ENCODE measurements at places on chromosomes 2 and 18.

GRCh38 chr18:13372531-13372951 is 154.0 kb downstream of the LDLRAD4 start:
- DNase-seq: no peak

DNA sequence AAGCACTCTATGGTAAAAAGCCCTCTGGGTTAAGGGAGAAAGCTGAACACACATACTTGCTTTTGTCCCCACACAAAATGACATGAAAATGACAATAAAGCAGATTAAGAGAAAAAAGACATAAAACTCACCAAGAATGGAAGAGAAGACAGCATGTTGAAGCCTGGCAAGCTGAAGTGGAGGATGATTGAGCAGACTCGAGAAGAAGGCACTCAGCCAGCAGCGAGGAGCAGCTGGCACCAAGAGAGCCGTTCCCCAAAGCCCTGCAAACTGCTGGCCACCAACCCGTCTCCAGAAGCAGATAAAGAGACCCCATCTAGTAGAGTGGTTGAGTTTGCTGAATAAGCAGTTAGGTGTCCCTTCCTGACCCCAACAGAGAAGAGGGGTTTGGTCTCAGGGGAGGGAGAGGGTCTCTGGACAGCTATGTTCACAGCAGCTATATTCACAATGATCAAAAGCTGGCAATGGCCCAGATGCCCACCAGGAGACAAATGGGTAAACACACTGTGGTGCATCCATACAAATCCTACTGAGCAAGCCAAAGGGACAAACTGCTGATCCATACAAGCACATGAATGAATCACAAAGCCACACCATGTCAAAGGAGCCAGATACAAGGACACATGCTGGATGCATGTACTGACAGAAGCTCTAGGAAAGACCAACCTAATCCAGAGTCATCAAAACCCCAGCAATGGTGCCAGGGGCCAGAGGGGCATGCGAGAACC is 36.9 kb downstream of the FAM168B start:
- DNase-seq: no peak

DNA sequence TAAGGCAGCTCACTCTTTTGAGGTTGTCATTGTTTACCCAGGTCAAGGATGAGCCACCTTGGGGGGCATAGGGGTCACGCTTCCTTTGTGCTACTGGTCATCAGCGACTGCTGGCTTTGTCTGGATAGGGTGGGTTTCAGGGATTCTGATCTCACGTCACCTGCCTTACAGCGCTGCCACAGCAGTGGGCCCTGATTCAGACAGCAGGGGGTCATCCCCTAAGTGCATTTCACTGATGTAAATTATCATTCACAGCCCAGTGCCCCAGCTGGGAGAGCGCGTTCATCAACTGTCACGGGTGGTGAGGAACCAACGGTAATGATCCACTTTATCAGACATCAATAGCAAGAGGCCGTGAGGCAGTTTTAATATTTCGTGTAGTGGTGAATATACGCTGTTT is 291.2 kb downstream of the NEDD4L start:
- DNase-seq: no peak

DNA sequence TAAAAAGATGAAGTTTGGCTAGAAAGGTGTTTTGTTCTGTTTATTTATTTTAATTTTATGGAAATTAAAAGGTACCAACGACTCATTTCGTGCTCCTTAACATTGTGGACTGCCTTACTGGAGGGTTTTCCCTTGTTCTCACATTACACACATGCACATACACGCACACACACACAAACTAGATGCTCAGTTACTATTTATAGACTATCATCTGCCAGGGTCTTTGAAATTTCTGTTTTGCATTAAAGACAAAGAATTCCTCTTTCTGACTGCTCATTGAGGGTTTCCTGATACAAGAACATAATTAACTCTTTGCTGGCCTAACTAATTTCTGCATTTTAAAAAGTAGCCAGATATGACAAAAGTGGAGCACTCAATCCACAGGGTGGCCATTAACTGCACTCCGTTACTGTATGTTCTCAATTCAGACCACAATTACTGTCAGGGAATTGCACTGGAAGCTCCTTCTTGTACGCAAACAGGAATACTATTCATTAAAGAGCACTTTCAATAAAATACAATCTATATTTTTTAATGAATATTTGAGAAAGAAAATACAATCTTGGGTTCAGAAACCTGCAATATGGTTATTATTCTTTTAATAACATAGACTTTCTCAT is 366.9 kb upstream of the GALNT5 start:
- no peak for DNase-seq

DNA sequence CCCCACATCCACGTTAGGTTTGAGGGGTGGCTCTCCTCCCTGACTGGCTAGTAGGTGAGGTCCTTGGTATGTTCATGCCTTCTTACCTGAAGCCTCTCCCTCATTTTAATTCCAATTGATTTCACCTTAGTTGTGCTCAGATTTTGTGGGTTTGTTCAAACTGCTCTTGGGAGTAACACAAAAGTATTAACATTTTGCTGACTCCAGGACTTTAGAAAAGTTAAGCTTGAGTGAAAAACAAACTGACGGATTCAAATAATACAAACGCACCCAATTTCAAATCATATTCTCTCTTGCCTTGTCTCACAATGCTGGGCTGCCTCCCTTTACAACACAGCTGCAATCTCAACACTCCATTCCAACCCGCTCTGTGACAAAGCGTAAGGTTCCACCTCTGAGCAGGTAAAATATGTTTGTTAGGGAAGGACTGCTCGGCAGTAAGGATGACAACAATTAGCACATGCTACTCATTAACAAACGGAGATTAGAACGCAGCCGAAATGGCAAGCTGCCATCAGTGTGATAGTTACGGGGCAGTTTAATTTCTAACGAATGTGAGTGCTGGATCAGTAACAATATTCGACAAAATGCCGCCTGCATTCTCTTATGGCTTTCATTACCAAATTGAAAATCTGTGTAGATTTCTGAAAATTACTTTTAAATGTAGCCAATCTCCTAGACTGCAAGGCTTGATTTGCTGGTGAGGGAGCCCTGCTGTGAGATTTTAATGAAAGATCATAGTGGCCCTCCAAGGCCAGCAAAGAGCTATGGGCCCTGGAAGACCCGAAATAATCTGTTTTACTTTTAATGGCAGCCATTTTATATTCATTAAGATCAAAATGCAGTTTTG is 730.6 kb upstream of the FANCL start:
- DNase-seq: no peak

DNA sequence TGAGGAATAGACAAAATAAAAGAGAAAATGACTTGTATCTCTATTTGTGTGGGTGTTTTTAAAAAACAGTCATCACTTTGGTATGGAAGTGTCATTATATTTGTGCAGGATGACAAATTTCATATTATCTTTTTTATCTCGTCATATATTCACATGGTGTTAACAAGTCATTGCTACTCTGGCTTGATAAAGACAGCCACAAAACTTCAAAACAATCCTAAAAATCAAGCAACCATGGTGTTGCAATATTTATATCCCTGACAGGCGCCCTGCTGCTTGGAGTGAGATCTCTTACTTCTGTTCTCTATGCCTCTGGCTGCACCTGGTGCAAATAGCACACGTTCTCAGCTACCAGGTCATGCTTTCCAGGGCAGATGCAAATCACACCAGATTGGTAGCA is 278.0 kb upstream of the EPHA4 start:
- DNase-seq: no peak

DNA sequence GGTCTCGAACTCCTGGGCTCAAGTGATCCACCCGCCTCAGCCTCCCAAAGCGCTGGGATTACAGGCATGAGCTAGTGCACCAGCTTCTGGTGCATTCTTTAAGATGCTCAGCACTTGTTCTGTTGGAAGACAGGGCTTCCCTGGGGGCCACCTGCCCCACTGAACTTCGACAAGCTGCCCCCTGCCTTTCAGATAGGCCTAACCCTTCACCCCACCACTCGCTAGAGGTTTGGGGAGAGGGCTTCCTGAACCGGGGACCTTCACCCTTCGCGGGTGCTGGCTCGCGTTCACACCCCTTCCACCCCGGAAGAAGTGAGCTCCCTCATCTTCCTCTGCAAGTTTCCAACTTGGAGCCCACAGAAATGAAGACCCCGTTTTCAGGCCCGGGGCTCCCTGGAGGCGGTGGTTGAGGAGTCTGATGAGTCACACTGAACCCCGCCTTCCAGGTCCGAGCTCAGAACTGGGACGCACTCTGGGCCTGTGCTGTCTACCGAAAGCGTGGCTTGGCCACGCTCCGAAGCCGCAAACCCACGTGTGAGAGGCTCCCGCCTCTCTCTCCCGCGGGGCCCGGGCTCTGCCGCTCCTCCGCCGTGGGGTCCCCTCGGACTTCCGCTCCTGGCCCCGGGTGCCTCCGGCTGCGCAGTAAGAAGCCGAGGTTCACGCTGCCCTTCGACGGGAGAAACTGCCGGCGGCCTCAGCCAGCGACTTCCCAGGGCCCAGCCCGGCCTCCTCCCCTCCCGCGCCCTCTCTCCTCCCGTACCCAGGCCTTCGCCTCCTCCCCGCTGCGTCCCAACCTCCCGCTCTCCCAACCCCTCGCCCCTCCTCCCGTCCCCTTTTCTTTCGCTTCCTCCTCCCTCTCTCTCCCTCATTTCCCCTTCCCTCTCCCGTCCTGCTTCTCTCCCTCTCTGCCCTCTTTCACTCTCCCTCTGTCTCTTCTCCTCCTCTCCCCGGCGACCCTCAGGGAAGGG is 47.5 kb upstream of the SP3 start:
- peak; percentile 36 for DNase-seq

DNA sequence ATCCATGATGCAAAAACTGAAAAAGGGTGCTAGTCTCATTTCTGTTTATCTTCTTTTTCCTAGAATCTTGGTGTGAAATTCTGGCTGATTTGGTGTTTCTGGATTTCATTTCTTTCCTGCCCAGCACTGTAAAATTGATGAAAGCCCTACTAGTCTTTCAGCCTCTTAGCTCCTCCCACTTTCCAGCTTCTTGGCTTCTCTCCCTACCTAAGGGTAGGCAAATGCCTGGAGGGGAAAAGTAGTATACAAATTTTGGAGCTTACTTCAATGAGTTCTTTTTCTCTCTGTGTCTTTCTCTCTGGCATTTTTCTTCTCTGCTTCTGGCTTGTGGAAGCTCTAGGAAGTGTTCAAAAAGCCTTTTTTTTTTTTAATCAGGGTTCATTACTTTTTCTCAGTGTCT is 160.5 kb downstream of the XIRP2 start:
- no peak for DNase-seq

GRCh38 chr2:226669905-226670304 is 129.7 kb downstream of the IRS1 start:
- DNase-seq: no peak

DNA sequence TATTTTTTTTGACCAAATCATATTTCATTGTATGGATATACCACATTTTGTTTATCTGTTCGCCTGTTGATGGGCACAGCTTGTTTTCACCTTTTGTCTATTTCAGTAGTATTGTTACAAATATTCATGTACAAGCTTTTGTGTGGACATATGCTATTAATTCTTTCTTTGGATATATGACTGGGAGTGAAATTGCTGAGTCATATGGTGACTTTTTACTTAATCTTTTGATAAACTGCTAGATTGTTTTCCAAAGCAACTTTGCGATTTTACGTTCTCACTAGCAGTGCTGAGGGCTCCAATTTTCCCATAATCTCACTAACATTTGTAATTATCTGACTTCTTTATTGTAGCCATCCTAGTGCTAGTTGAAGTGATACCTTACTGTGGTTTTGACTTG is 112.4 kb downstream of the CD8B2 start:
- no peak for DNase-seq

GRCh38 chr2:19739256-19739655 is 162.5 kb downstream of the TTC32 start:
- DNase-seq: no peak

DNA sequence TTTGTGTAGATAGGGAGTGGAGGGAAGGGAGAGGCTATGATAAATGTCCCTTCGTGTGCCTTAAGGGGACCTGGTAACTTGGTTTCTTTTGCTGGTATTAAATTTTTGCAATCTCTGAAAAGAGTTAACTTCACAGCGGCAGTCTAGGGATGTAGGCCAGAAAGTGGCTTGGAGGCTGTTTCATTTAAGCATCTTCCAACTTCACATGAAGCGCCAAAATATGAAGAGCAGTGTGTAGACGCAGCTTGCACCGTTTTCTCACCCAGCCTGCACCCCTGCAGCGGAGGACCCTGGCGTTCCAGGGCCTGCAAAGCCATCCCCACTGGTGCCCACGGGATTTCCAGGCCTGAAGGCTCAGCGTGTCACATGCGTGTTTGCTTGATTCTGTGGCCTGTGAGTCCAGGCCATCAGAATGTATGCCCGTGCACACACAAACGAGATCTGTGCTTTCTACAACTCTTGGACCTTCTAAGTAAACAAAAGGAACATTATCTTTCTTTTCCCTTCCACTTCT is 87.2 kb upstream of the EPB41L3 start:
- DNase-seq: no peak

GRCh38 chr2:26316041-26316440 is 29.9 kb upstream of the SELENOI start:
- DNase-seq: no peak

- no peak for DNase-seq
Measured at GRCh38 chr2:241555711-241556110, 2.8 kb upstream of the BOK start.
